Stimulated activated CD8-positive, alpha-beta memory T cell treated with anti-CD3 and anti-CD28 coated beads, Interleukin-2, amount 100 ng/mL, for 48 hours (primary cell): ENCODE measurements at places on chromosomes 12 and 14.

DNA sequence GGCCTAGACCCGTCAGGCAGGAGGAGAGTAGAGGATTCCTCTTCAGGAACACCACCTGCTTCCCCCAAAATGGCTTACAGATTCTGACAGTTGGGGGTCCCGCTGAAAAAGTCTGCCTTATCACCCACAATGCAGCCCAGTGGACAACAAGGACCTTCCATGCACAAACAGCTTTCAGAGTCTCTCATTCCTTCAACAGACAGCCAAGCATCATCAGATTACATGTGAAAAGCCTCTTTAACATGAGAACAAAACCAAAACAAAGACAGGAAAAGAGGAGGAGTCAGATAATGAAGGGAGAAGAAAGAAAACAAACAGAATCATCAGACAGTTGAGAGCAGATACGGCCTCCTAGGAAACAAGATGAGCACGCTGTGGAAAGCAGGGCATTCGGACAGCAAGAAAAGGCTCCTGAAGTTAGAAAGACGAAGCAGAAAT lies 18.3 kb downstream of the KCTD10 start:
- no peak for DNase-seq

DNA sequence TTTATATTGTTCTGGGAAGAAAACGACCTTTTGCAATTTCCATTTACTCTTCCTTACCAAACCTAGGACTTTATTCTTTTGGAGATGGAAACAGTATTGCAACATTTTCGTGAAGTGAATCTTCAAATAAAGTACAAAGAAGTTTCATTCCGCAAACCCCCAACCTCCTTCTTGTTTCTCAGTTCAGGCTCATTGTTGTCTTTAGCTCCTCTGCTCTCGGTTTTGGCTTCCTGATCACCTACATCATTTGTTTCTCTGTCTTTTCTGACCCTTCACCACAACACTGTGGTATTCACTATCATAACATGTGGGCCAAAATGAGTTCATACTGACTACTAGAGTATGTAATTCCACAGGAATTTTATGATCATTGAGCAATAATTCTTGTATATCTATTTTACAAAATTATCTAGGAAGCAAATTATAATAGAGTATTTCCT lies 266.8 kb downstream of the ADAMTS20 start:
- no peak for DNase-seq

DNA sequence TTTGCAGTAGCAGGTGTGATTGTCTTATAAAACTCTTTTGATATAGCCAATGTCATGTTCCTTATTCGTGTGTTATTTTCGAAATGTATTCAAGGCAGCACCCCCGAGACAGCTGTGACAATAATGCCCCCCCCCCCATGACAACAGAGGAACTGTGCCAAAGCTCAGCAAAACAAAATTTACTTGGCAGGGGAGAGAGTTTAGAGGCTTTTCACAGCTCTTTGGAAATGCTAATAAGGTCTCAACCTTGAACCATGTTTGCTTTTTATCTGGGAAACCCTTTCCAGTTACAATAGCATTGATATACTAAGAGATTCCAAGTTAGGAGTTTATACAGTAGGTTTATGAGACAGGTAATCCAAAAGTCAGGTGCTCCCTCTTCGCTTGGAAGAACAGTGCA lies 56.4 kb upstream of the USP44 start:
- no peak for DNase-seq

GRCh38 chr14:33768458-33768830 lies 182.4 kb downstream of the EGLN3 start:
- no peak for DNase-seq

- no peak for DNase-seq
Measured at GRCh38 chr12:90828621-90829020, 126.4 kb downstream of the CCER1 start.

DNA sequence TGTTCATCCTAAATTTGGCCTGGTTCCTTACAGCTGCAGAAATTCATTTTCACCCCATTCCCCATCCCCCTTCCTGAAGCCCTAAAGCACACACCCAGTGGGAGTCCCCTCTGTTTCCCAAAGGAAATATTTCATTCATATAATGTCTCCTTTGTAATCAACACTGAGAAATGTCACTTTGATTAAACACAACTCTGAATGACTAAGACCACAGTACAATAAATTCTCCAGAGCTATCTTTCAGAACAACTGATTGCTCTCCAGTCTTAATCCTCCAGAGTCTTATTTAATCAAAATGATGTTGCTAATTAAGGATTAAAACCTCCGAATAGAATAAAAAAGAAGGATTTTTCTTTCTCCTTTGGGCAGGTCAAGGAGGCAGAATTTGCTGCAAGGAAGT lies 6.4 kb downstream of the SLC15A5 start:
- no peak for DNase-seq

DNA sequence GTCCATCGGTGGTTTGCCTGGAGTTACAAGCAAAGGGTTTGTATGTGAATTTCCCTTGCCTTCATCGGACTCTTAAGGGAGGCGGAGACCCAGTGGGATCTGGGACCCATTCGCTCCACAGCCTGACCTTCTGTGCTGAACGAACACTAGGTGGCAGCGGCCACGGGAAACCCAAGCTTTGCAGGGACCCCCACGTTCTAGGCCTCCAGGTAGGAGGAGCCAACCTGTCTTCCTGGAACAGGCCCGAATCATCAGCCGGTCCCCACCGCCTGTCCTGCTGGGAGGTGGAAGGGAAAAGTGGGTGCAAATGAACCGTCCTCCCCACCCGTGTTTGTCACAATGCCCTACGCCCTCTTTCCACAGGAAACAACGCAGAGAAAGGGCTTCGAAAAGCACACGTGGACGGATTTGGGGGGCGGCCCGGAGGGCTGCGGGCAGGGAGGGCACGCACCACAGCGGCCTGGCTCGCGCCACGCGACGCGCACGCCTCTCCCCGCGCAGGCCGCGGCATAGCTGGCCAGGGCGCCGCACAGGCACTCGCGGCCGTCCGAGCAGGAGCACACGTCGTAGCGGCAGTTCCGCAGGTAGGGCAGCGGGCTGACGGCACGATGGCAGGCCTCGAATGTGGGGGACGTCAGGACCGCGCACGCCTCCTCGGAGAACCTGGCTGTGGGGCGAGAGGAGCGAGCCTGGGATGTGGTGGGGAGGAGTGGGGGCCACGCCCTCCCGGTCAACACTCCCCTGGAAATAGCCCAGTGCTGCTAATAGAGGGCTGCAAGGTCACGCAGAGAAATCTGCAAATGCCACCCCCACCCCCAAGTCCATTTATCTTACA lies 67.8 kb downstream of the VWF start:
- DNase-seq, result no peak

GRCh38 chr12:59093073-59093772 lies 172.9 kb upstream of the LRIG3 start:
- no peak for DNase-seq
